ENCODE measurements at places on chromosomes 2 and 18. TPM values are rescaled to one million over a fixed set of nuclear protein-coding genes. Genes with fewer than 3 reads are reported as not detected.

Gene AKAIN1
- not detected for polyA plus RNA-seq

- no peak for DNase-seq
Measured at GRCh38 chr18:10894501-10894900, 254.9 kb downstream of the PIEZO2 start.

DNA sequence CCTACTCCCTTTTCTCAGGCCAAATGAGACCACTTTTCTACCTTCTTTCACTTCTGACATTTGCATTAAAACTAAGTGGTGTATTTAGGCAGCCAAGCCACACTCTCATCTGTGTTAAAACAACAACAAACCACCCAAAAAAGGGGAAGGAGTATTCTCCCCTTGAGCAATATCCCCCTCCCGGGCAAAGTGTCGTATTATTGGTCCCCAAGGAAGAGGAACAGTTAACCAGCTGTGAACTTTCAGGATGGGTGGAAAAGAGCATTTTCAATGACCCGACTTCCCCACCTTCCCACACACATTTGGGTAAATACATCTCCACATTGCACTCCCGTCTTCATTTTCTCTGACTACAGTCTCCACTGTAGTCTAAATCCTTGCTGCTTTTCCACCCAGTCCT is 44.3 kb downstream of the FEZ2 start:
- DNase-seq: no peak

Gene PLCL1
- 16.8 TPM for polyA plus RNA-seq

GRCh38 chr18:68504441-68505177 is 210.3 kb downstream of the TMX3 start:
- no peak for DNase-seq

Gene ICA1L
- polyA plus RNA-seq: 24.4 TPM

- no peak for DNase-seq
Measured at GRCh38 chr2:240873805-240874714, 5.4 kb downstream of the AGXT start.

DNA sequence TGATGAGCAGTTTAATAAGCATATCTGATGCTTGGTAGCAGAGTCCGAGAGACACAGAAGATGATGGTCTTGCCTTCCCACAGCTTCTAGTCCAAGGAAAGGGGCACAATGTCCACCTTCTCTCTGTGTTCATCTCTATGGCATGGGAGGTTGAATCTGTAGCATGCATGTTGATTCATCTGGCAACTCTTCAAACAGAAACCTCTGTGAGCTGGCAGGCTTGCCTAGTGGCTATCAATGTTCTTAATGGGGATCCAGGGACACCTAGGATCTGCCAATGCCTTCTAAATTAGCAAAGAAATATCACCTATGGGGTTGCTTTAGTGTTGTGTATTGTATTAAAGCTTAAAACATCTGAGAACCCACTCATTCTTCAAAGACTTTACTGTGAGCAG is 170.8 kb downstream of the INO80D start:
- no peak for DNase-seq

DNA sequence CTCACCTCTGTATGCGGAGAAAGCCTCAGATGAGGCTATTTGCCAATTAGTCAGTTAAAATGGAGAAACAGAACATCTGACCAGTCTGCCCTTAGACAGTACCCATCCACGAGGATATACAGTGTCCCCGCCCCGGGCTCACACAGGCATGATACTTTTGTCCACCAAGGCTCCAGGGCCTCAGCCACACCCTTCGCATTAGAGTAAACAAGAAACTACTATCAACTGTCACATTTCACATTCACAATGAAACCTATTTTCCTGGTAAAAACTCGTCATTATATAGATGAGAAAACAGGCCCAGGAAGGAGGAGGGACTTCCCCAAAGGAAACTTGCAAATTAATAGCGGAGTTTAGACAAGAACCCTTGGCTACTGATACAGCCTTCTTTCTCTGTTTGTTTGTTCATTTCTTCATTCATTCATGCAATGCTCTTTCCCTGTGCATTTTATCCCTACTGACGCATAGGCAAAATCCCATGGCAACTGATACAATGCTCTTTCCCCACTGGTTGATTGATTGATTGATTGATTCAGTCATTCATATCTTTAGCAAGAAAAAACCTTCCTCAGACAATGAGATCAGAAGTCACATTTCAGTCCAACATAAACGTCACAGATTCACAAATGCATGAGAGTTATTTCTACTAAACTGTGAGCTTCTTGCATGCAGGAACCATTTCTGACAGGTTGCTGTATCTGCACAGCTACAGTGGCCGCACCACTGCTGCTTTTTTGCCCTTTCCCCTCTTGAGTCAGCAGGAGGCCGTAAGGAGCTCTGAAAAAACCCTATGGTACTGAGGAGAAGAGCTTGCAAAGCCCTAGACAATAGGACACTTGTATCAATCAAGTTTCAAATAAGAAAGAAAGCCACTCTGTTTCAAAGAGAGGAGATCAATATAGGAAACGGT is 777.1 kb downstream of the RNF144A start:
- no peak for DNase-seq

DNA sequence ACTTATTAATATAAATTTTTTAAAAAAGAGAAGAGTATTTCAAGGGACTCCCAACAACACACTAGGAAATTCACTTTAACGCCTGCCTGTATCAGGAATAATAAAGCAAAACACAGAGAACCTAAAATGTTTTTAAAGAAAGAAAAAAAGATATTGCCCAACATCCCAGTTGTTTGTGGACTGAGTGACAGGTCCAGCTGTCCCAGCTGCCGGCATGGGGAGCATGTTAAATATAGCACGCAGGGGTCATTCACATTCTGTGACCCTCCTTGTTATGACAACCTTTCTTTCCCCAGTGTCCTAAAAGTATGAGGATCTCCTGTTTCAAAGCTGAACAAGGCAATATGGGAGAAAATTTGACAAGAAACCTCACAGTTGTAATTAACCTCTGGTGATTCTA is 4.4 kb downstream of the KLHL41 start:
- no peak for DNase-seq

Gene DSG4
- polyA plus RNA-seq: not detected

GRCh38 chr2:45816272-45816671 is 164.8 kb downstream of the PRKCE start:
- DNase-seq: no peak

DNA sequence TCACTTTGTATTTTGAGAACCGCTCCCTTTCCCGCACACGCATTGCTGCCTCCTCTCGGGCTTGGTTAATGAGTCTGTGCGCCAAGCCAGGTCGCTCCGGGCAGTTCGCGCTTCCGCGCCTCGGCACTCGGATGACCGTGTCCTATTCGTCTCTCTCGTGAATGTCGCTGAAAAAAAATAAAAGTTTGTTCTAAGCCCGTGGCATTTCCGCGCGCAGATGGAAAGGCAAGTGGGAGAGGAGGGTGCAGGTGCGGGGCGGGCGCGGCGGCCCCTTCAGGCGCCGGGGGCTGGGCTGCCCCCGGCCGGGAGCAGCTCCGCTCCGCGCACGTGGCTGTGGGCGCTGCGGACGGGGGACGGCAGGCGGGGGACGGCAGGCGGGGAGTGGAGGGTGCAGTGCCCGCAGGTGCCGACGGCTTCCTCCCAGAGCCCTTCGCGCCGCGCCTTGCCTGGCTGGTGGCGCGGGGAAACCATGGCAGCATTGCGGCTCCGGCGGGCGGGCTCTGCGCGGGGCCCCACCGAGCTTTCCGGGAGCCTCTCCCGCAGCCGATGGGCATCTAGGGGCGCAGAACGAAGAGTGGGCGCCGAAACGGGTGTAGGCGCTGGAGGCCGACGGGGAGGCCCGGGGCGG is 159.6 kb upstream of the SIX2 start:
- no peak for DNase-seq

DNA sequence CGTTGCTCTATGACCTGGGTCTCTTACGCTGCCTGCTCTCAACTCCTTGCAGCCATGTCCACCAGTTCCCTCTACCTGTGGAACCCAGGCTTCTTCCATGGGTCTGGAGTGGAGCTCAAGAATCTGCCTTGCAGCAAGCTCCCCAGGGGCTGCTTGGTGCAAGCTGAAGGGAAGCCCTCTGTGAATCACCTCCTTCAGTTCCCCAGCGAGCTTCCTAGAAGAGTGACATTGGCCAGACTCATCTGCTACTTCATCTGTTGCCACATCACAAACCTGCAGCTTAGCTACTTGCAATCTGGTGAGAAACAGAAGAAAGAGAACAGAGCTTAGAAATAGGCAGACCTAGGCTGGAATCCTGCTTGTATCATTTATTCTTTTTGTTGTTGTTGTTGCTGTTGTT is 9.8 kb upstream of the EFR3B start:
- DNase-seq: no peak

DNA sequence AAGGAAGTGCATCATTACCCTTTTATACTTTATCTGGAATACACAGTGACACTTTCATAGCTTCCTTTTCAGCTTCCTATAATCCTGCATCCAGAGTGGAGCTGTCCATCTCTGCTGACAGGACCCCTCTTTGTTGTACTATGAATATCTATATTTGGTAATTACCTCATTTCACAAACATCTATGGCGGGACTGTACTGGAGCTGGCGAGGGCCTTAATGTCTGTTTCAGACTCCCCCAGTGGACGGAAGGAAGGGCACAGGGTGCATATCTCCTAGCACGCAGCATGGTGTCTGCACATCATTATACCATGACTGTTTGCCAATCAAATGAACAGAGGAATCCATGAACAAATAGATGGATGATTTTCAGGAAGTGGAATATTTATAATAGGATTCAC is 142.3 kb downstream of the SOX11 start:
- no peak for DNase-seq

GRCh38 chr2:29527947-29528346 is 393.4 kb downstream of the ALK start:
- DNase-seq: no peak

DNA sequence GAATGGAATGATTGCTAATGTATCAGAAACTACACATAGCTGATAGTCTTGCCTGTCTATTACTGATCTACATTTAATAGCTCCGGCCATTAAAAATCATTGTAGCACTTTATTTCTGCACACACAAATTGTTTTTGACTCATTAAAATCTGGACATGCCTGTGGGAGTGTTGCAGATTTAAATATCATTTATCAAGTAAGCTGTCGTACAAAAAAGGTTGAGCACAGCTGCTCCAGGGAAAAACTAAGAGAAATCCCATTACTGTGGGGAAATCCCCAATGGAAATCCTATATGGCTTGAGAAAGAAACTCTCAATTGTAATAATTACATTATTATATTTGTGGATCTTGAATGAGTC is 99.6 kb upstream of the CERS6 start:
- no peak for DNase-seq

GRCh38 chr18:55783921-55784320 is 195.9 kb upstream of the TCF4 start:
- DNase-seq: no peak

Gene DBI
- polyA plus RNA-seq: 219 TPM

Gene C1GALT1C1L
- polyA plus RNA-seq: 4.1 TPM

Gene CRYGA
- not detected for polyA plus RNA-seq

DNA sequence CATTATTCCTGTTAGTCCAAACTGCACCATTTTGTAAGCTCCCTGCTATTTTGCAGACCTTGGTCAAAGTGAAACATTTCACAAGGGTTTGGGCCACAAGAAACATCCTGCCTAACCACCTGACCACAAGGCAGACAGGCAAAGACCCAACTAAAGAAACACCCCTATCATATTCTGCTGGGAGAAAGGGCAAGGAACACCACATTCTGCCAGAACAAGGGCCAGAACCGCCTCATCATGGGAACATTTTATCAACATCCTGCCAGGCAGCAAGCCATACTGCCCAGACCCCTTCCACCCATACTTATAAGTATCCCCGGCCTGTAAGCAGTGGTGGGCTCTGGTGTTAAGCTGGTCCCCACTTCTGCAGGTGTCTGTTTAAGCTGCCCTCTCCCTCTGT is 12.0 kb upstream of the RAB31 start:
- DNase-seq: no peak

Gene DCDC2C
- 0.65 TPM for polyA plus RNA-seq

GRCh38 chr2:115684345-115684744 is 1241.9 kb downstream of the DPP10 start:
- no peak for DNase-seq

Gene GCA
- 32.7 TPM for polyA plus RNA-seq

Gene E2F6
- 24.4 TPM for polyA plus RNA-seq

Gene FNDC4
- 6.8 TPM for polyA plus RNA-seq

GRCh38 chr2:126449677-126450076 is 206.3 kb upstream of the GYPC start:
- DNase-seq: no peak

DNA sequence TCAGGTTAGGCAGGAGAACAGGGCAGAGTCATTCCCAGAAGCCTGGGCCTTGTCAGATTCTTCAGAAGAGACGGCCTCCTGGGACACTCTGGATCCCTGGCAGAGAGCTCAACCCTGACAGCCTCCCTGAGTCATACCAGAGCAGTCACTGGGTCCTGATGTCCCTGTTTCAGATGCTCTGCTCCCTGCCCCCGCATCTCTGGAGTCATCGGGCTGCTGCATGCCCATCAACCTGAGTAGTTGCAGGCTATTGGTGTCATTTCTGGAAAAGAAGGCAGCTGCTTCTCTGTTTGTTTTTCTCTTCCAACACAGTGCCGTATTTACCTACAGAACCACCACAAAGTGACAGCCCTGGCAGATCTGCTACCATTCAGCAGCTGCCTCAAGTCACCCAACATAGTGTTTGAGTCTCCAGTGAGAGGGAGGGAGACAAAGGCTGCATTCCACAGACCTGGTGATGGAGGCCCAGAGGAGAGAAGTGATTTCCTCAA is 145.1 kb downstream of the B3GNT2 start:
- no peak for DNase-seq

Measured in left kidney (tissue), 8 donors.